ENCODE measurements at places on chromosomes 11 and 22.

- no peak for DNase-seq
These were observed 25.9 kb downstream of the PLA2G6 start for GRCh38 chr22:38155703-38156102.

DNA sequence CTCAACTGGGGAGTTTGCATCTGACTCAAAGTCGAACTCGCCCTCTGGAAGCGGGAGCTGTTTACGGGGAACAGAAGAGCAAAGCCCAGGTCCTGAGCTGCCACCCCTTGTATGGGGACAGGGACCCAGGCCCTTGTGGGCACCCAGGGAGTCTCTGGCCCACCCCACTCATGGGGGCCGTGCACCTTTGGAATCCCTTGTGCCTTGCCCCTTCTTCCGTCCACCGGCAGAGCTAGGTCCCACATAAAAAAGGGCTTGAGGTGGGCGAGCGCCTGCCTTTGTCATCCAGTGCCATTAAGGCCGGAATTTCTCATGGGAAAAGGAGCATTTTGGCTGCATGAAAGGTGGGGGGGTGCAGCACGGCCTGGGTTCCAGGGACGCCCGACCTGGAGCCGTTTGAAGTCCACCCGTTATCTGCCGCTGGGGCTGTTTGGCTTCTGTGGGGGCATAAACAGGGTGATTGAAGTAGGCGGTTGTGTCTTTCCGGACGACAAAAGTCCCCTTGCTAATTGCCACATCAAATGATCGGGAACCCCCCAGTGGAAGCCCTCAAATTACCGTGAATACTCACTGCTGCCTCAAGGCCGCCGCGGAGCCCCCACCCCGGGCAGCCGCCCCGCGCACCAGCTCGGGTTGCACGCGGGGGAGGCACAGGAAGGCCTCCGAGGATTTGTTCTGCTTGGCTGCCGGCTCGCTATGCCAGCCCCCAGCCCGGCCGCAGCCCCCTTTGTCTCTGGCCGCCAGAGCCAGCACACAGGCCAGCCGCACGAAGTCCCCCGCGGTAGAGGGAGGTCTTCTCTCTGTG lies 49.0 kb upstream of the FGF3 start:
- DNase-seq, result no peak

- no peak for DNase-seq
These were observed 4.6 kb downstream of the FZD4 start for GRCh38 chr11:86950661-86950995.

GRCh38 chr22:20213833-20214708 lies 54.0 kb downstream of the RTN4R start:
- no peak for DNase-seq

GRCh38 chr11:16986434-16987204 lies 27.6 kb downstream of the PLEKHA7 start:
- DNase-seq, result no peak

DNA sequence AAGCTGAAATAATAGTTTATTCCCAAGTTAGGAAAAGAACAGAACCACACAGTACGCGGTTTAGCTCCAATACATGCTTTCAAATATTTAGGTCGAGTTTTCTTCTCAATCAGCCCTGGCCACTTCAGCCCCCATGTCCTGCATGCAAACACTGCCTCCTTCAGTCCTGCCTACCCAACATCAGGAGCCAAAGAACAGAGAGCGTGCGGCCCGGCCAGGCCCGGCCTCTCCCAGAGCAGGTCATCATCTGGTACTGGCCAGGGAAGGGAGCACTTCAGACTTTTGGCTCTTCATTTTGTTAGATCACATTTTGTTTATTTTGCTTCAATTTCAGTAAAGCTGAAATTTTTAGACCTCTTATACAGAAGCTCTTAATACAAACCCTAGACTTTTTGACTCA lies 6.7 kb downstream of the BRD1 start:
- no peak for DNase-seq

DNA sequence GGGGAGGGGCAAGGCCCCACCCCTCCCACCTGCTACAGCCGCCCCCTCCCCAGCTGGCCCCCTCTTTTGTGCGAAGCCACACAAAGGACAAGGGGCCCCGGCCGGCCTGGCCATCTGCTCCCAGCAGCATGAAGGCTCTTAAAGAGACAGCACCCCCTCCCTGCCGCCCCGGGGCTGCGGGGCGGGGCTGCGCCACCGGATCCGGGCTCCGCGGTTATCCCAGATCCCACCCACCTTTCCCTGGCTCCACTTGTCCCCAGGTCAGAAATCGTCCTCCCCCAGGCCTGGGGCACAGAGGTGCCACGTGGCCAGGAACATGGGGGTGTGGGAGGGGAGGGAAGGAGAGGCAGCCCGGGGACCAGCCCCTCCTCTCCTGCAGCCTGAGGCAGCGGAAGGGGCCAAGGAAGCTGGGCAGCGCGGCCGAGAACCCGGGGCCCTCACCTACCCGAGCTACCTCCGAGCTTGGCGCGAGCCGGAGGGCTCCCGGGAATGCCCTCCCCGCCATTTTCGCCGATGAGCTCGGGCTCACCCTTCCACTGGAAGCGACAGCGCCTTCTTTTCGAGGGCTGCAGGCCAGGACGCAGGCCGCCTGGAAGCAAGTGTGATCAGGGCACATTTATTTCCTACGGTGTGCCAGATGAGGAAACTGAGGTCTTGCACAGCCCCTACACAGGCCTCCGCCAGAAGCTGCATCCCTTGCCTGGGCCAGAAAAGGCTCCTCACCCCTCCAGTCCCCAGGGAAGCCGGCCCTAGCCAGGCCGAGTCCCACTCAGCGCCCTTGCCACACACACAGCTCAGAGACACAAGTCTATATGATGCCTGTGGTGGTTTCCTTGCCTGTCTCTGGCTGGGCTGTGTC lies 2.5 kb upstream of the RCOR2 start:
- DNase-seq, result no peak

GRCh38 chr11:44748606-44749005 lies 21.8 kb downstream of the TSPAN18 start:
- DNase-seq, result no peak

GRCh38 chr11:1854132-1854948 lies 1.5 kb downstream of the LSP1 start:
- DNase-seq, result no peak
